NCI-H187 treated with DMSO at 0.1 percent for 48 hours (cell line): ENCODE measurements at places on chromosomes 13 and 19.

GRCh38 chr19:6241680-6242377, 37.9 kb downstream of the MLLT1 start:
- no peak for DNase-seq

- no peak for DNase-seq
Observed at GRCh38 chr19:56149656-56150038, 8.6 kb downstream of the ZNF444 start.

- DNase-seq, result no peak
Observed at GRCh38 chr19:4059453-4059871, 7.2 kb downstream of the ZBTB7A start.

GRCh38 chr13:94487043-94487442, 7.6 kb upstream of the DCT start:
- no peak for DNase-seq

GRCh38 chr19:57935731-57936130, 529 bp upstream of the ZNF418 start:
- no peak for DNase-seq

DNA sequence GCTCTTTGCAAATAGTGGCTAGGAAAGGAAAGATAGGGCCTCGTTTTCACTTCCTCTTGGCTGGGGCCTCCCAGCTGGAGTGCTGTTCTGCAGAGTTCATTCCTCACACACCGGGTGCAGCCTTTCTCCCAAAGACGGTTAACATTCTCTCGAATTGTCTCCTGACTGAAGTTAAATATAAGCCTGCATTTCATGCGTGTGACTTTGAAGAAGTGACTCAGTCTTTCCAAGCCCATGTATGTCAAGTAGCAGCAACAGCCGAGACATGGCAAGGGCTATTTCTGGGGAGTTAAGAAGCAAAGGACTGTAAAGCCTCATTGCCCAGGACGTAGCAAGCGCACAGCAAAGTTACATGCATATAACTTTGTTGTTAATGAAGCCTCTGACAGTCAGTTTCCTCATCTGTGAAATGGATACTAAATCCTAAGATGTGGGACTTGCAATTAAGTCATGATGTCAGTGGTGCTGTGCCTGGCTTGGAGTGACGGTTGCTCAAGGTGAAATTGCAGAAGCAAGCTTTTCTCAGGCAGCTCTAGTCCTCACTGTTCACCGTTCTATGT, 502.4 kb downstream of the MYO16 start:
- no peak for DNase-seq

DNA sequence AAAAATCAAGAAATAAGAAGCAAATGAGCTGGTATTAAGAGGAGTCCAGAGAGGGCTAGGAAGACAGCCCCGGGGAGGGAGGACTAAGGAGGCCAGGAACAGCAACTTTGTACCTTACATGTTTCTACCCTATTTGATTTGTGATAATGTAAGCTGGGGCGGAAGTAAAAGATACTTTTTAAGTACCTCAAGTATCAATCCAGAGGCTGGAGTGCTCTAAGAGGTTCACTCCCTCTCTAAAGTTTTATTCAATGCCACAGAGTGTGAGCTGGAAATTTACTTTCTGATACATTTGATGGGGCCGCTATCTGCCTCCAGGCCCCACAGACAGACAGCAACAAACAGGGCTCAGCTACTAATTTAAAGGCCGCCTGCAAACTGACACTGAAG, 11.4 kb downstream of the MLLT1 start:
- no peak for DNase-seq

- DNase-seq, result no peak
Observed at GRCh38 chr19:35559281-35559659, 4.2 kb downstream of the ATP4A start.

DNA sequence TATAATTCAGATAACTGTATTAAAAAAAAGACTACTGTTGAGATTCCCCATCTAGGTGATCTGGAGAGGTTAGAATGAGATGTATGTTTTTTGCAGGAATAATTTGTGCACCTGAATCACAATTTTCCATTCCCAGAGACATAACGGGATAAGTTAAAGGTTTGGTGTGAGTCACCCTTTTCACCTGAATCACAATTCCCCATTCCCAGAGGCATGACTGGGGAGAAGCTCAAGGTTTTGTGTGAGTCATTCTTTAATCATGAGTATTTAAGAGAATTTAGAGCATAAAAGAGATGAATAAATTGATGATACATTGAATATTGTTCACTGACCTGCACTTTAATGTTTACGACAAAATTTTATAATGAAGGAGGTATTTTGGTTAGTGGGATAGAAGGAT, 9.0 kb downstream of the OR7A5 start:
- no peak for DNase-seq

DNA sequence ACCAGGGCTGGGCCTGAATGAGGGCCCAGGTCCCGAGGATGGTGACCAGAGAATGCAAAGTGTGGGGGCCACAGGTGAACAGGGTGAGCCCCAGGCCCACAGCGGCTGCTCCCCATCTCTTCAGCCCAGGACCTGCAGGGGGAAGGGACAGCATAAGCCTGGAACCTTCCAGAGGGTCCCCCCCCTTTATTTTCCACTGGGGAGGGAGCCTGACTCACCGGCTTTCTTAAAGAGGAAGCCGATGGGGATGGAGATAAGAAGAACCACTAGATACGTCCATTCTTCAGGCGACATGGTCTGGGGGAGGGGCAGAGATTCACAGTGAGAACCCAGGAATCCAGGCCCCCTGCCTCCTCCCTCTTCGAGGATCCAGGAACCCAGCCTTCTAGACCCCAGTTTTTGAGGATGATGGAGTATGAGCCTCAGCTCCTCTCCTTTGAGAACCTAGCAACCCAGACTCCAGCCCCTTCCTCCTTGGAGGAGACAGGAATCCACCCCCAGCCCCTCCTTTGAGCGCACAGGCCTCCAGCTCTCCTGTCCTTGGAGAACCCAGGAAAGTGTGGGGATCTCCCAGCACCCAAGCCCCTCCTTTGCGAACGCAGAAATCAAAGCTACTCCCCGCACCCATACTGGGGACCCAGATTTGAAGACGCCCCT, 1.0 kb downstream of the MBOAT7 start:
- no peak for DNase-seq
